ENCODE measurements at places on chromosomes 3 and 15.

DNA sequence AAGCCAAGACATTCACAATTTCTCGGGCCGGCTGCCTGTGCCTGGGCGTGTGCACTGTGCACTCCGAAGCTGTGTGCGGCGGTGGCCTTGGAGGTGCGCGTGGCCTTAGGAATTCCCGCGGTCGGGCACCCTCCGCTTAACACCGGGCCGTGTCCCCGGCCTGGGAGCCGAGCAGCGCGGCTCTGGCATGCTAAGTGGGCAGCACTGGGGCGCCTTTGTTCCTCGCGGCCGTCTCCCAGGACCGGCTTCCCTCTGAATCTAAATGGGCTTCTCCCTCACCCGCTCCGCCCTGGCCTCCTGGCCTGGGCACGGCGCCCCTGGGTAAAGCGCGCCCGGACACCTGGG is 498 bp upstream of the ARNT2 start:
- DNase-seq: no peak

GRCh38 chr3:71444028-71444860 is 139.3 kb downstream of the FOXP1 start:
- no peak for DNase-seq

- peak; percentile 60 for DNase-seq
These were observed 57.5 kb upstream of the GCNT3 start for GRCh38 chr15:59553879-59554735.

GRCh38 chr3:150344079-150344759 is 63.9 kb upstream of the TSC22D2 start:
- no peak for DNase-seq

DNA sequence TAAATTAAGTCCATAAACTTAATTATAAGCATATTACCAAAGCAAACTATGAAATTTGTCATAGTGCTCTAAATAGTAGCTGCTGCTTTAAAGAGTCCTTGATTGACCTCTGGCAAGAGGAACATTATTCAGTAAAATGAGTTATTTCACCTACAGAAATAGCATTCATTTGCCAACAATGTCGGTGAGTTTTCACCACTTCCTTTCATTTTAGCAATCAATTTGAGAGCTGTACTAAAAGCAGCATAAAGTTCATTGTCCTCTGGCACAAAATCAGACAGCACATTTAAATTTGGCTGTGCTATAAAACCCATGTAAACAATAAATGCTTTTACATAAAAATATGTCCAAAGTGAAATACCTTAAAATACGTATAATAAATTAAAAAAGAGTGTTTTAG is 1515.7 kb downstream of the SI start:
- DNase-seq: no peak

GRCh38 chr3:193987186-193987585 is 148.8 kb upstream of the HES1 start:
- DNase-seq: no peak

DNA sequence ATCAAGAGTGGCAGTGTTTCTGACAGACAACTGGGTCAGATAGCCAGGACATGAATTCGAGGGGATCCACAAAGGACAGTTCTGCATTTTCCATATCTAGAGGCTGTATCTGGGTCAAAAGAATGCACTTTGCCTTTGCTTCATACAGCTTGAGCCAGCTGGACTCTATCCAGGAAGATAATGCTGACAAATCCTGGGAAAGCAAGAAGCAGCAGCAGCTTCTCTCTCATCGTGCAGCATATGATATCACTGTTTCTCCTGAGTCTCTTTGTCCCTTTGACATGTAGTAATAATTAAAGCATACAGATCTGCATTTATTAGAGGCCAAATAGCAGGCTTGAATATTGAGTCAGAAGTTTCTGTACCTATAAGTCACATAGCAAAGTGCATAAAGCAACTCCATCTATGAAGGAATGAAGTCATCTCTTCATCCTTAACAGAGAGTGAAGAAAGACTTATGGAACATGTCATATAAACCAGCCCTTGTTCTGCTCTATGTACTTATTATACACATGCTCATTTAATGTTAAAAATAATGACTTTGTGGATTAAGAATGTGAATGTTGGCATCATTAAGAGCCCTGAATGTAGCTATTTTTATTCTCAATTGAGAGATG is 236.8 kb upstream of the GBE1 start:
- no peak for DNase-seq

- DNase-seq: no peak
These were observed 473.6 kb downstream of the FOXP1 start for GRCh38 chr3:71109977-71110285.

GRCh38 chr3:139202226-139202958 is 141.4 kb upstream of the MRPS22 start:
- no peak for DNase-seq

- no peak for DNase-seq
These were observed 106.6 kb downstream of the VGLL4 start for GRCh38 chr3:11536936-11537612.

DNA sequence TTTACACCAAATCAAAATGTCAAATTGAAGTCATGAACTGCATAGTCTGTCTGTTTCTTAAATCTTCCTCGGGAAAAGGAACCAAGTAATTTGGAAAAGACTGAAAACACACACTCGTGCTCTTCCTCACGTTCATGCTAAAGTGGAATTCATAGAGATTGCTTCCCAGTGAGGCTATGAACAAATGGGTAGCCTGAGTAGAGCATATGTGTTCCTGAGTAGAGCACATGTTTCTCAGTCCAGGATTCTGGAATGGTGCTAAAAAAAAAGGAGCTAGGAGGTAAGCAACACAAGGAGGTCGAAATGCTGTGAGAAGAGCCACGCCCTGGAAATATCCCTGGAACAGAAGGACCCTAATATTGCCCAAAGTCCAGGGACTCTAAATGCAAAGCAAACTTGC is 494.2 kb upstream of the THBS1 start:
- DNase-seq: no peak

GRCh38 chr15:101184830-101185229 is 67.0 kb downstream of the CHSY1 start:
- no peak for DNase-seq

DNA sequence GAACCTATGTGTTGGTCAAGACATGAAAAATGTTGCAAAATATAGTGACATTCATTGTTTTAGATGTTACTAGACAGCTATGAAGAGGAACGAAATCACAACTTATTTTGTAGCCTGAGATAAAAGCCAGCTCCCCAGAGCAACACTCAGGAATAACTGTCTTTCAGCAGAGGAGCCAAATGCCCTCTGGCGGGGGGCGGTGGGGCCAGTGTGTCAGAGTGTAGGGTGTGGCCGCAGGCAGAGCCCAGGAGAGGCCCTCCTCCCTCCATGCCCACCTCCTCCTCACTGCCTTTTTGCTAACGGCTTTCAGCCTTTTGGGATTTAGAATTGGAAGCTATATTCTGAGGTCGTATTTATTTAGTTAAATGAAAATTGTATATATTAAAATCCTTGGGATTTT is 16.9 kb downstream of the APOD start:
- DNase-seq: no peak

DNA sequence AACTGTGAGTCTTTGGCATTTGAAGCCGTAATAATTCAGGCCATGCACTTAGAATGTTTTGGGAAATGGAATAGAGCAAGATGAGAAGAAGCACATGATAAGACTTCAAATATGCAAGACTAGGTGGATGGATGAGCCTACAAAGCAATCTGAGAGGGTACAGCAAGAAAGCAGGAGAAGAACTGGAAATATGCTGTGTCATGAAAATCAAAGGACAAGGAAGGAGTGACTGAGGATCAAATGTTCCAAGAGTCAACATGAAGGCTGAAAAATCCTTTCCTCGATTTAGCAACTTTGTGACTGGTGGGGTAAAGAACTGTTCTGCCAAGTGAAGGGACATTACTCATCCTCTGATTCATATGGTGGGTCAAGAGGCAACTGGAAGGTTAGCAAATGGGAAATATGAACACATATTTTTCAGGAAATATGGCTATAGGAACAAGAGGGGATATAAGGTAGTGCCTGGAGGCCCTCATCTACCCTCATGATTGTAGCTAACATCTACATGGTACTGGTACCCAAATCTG is 803.7 kb upstream of the ARRDC4 start:
- DNase-seq: no peak

DNA sequence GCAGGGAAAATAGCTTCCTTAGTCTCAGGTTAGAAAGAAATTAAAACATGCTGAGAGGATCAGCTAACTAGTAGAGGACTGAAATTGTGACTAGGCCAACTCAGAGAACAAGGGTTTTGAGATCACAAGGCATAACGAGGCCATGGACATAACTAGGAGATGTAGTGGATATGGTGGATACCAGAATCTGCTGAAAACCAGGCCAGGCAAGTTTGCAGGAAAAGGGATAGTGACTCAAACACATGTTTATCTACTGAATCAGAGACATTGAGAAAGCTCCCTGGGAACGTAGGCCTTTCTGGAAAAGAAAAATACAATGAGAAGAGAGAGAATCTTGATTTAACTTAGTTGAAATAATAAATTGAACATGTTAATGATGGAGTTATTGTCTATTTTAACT is 326.5 kb upstream of the GBE1 start:
- peak; percentile 68 for DNase-seq

GRCh38 chr15:49296258-49296657 is 126.2 kb downstream of the GALK2 start:
- DNase-seq: no peak

DNA sequence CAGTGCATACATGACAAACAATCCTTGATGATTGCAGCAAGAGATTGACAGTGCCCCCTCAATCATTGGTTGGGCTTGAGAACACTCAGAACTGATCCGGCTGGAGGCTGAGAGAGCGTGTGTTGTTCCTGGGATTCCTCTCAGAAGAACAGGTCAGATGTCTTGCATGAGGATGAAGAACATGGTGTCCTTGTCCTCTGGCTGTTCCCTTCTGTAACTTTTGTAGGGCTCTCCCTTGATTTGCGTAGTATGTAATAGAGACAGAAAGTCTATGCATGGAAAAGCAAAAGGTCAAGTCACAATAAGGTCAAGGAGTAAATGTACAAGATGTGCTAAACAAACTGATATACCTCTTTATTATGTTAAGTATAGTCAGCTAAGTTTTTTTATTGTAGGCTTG is 8.2 kb downstream of the CHST2 start:
- no peak for DNase-seq

DNA sequence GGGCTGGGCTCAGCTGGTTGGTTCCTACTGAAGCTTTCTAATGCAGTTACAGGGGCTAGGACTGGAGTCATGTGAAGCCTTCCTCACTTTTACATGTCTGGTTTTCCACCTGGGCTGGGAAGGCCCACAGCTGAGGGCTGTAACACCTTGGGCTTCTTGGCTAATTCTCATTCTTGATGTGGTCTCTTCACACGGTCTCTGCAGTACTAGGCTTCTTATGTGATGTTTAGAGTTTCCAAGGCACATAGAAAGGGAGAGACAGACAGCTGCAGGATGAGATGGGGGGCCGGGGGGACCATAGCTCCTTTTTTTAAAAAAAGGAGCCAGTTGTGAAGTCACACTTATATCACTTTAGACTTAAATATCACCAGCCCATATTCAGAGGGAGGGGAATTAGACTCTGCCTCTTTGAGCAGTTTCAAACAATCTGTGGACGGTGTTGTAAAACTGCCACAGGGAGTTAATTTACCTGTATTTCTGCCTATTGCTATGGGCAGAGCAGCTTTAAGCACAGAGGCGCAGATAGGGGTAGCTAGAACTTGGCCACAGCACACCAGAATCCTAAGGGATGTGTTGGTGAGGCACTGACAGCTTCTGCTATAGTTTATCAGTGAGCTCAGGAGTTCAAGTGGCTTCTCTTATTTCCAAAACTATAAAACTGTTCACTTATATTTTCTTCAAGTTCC is 46.7 kb downstream of the NKIRAS1 start:
- no peak for DNase-seq

All from GM04503 (cell line).